AG09319 (cell line): ENCODE measurements at places on chromosomes 4 and X.

- no peak for DNase-seq
These were observed 10.5 kb downstream of the SLC16A2 start for GRCh38 chrX:74431797-74432196.

DNA sequence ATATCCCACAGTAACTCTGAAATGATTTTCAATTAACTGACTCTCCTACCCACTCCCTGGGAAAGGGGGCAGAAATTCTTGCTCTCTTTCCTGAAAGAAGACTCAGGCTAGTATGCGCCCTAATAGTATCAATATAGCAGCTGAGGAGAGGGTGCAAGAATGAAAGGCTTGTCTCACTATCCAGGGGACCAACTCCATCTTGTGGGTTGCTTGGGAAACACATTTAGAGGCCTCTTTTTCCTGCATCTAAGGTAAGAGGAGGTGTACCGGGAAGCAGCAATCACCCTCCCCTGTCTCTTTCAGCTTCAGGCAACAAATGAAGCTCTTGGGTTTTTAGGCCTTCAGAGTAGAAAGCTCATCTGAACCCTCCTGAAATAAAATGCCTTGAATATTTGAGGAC is 11.3 kb downstream of the TMEM255A start:
- DNase-seq = no peak

GRCh38 chrX:149003863-149004660 is 501.0 kb downstream of the IDS start:
- DNase-seq = no peak

GRCh38 chrX:120774606-120775005 is 101.1 kb downstream of the CT47B1 start:
- no peak for DNase-seq

GRCh38 chr4:113969709-113970334 is 9.6 kb downstream of the ARSJ start:
- no peak for DNase-seq

DNA sequence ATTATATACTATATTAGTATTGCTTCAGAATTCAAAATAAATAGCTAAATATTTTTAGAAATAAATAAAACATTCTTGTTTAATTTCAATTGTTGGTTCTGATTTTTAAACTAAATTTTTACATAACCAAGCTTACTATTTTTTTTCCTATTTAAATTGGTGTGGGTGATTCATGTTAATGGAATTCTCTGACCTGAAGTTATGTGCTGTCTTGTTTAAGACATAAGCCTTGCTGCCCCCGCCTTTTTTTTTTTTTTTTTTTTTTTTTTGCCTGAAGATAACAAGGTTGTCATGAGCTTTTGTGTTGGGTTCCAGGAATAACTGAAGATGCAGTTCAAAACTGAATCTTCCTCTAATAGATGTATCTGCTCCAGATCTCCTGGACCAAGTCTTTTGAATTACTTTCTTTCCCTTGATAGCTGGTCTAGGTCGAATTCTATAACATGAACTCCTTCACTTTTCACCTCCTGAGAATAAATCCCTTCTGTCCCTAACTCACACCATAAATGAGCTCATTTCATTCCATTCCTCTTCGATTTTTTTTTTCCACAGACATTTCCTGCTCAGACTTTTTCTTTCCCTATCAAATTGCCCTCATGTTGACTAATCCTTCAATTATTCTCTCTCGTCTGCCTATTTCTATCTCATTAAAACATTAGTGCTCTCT is 261.5 kb upstream of the FTHL17 start:
- peak; percentile 25 for DNase-seq

- DNase-seq = no peak
These were observed 16.6 kb upstream of the UGT2B17 start for GRCh38 chr4:68592673-68593072.

DNA sequence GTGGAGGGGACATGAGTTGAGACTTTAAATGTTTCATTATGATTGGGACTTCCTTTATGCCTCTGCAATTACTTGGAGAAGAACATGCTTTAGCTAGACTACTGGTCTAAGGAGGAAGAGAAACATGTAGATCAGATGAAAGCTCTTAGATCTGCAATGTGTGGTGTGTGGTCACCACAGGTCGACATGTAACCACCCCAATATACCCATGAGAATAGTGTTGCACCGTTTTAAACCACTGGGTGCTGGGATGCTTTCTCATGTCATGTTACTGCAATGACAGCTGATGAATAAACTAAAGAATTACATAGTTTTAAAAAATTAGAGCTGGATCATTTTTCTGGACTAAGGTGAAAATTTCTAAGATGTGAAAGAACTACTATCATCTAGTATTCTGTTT is 1039.7 kb downstream of the RAPGEF2 start:
- DNase-seq = no peak

GRCh38 chr4:17544205-17544604 is 29.2 kb downstream of the CLRN2 start:
- DNase-seq = no peak

DNA sequence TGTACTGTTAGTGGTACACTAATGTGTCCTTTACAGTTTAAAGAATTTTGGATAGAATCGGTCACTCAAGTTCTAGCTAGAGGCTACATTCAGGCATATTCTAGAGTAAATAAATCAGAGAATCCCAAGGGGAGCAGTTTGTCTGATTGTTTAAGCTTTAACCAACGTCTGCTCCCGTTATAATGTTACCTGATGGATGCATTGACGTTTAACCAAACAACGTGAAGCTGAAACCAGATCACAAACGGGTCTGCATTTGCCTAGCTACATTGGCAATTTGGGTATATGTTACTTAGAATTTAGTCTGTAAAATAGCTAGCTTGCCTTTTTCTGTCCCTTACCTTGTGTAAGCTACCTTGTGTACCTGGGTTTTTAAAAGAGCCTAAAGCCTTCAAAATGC is 1.6 kb downstream of the PI4K2B start:
- DNase-seq = no peak

- DNase-seq = no peak
These were observed 179.9 kb downstream of the KCNIP4 start for GRCh38 chr4:21768349-21769310.

DNA sequence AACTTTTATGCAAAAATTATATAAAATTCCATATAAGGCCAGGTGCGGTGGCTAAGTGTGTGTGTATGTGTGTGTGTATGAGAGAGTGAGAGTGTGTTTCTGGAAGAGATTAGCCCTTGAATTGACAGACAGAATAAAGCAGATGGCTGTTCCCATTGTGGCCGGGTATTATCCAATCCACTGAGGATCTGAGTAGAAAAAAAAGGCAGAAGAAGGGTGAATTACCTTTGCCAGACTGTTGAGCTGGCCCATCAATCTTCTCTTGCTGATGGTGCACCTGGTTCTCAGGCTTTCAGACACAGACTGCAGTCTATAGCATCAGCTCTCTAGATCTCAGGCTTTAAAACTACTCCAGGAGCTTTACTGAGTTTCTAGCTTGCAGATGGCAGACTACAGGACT is 92.2 kb upstream of the SLIT2 start:
- no peak for DNase-seq

DNA sequence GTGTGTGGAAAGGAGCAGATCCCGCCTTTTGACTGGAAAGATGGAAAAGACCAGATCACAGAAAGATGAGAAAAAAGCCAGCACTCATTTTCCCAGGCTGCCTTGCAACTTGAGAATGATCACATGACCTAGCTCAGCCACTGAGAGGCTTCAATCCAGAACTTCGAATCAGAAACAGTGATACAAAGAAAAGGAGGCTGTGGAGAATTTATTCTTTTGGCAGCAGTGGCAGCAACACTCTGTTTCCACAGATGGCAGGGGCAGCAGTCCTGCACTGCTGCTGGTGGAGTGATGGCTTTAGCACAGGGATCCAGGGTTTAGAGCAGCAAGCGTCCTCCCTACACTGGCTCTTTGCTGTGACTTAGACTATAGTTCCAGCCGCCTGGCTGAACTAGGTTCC is 77.8 kb upstream of the SH3RF1 start:
- no peak for DNase-seq

GRCh38 chr4:125368671-125369081 is 53.9 kb downstream of the FAT4 start:
- peak; percentile 67 for DNase-seq

- no peak for DNase-seq
These were observed 577.2 kb upstream of the AADAT start for GRCh38 chr4:170666909-170667308.
